Stimulated activated CD8-positive, alpha-beta memory T cell treated with anti-CD3 and anti-CD28 coated beads, Interleukin-4, amount 100 ng/mL, for 1 hour (primary cell): ENCODE measurements at places on chromosomes 12 and 14.

- no peak for DNase-seq
These were observed 1.7 kb downstream of the ARHGAP9 start for GRCh38 chr12:57477710-57478681.

DNA sequence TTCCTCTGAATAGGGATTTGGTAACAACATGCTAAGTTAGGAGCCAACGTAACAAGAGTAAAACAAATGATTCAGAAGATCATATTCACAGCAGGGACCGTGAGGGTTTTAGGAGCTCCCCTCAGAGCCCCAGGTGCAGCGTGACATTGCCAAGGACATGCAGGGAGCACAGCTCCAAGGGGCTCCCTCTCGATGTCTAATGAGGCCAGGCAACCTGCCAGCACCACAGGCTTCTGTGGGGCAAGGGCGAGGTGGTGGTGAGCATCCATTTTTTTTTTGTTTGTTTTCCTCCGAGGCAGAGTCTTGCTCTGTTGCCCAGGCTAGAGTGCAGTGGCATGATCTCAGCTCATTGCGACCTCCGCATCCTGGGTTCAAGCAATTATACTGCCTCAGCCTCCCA lies 95.1 kb upstream of the PTPRB start:
- DNase-seq, result no peak

DNA sequence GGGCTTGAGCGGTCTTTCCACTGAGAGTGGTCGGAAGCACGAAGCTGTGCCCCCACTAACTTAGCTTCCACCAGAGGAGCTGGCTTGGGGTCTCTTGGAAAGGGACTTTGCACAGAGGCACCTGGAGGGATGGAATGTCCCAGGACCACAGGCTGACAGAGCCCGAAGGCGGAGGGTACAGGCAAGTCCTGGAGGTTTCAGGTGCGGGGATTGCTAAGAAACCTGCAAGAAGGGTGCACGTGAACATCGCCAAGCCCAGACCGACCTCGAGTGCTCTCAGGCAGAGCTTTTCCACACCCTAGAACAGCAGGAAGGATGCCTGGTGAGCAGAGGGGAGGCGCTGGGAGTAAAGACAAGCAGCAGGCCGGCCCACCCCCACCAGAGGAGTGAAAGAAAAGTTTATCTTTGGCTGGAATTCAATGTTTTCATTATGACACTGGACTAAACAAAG lies 61.6 kb downstream of the SERPINA3 start:
- DNase-seq, result no peak

DNA sequence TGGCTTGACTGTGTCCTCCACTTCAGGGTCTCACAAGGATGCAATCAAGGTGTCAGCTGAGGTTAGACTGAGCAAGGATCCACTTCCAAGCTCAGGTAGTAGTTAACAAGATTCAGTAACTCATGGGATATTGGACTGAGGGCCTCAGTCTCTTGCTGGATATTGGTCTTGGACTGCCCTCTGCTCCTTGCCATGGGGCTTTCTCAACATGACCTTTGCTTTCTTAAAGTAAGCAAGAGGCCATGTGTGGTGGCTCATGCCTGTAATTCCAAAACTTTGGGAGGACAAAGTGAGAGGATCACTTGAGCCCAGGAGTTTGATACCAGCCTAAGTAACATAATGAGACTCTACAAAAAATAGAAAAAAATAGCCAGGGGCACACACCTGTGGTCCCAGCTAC lies 231.3 kb upstream of the AMIGO2 start:
- no peak for DNase-seq

GRCh38 chr12:179131-179884 lies 34.6 kb downstream of the SLC6A12 start:
- no peak for DNase-seq

- DNase-seq, result no peak
These were observed 130.7 kb downstream of the CRACR2A start for GRCh38 chr12:3622021-3622821.
